ENCODE measurements at places on chromosomes 2 and 18.

- peaks cover 27% of the 10 kb centered on the region for H3K27me3 ChIP-seq
- H3K4me3 ChIP-seq = no peak overlapping the region
- no peak for DNase-seq
- no peak overlapping the region for H3K27ac ChIP-seq
- no peaks in the 10 kb centered on the region for H3K36me3 ChIP-seq
Measured at GRCh38 chr2:112181571-112182290, 43.5 kb downstream of the FBLN7 start.

DNA sequence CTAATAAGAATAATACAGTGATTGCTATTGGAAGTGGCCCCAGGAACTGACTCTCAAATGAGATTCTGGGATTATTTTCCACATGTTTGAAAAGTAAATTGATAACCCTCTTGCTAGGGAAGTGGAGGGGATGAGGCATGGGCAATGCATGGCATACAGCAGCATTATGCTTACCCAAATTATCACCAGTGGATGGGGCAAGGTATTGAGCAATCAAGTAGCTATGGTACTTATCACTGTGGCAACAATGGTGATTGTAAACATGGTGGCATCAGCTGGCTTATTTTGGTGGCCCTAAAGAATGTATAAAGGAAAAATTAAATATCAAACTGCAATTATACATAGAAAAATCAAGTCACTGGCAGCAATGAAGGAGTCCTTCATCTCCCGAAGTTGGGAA lies 155.1 kb downstream of the FIGN start:
- no peak overlapping the region for H3K4me3 ChIP-seq
- no peaks in the 10 kb centered on the region for H3K36me3 ChIP-seq
- DNase-seq = no peak
- no peaks in the 10 kb centered on the region for H3K27me3 ChIP-seq

DNA sequence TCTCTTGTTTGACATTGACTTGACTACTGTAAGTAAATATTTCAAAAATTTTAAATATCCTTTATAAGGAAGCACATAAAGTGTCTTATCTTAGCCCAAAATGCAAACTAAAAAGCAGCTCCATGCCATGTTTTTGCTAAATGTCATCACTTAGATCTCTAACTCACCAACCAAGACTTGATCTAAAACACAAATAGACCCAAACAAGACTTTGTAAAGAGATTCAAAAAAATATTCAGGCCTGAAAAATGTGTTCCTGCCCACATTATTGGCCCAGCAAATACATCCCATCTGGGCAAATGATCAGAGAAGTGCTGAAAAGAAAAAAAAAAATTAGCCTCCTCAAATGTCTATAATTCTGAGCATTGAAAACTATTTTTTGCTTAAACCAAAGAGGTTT lies 187.6 kb downstream of the MREG start:
- no peaks in the 10 kb centered on the region for H3K27me3 ChIP-seq
- H3K36me3 ChIP-seq = no peaks in the 10 kb centered on the region
- H3K4me3 ChIP-seq = no peak overlapping the region
- no peak overlapping the region for H3K27ac ChIP-seq

DNA sequence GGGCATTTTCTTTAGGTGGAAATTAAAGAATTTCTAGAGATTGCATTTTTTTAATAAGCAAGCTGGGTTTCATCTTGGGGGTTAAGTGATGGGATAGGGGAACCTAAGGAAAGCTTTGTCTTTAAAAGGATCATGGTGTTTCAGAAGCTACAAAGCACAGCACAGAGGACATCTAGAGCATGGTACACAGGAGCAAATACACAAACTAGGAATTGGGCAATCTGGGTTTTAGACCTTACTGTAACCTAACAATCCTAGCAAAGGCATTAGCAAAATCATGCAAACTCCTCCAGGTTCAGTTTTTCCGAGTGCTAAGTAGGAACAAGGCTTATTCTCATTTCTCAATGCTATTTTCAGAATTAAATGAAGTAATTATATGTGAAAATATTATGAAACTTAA lies 134.1 kb downstream of the CD226 start:
- no peak overlapping the region for H3K27ac ChIP-seq
- H3K4me3 ChIP-seq = no peak overlapping the region
- H3K36me3 ChIP-seq = no peaks in the 10 kb centered on the region
- H3K27me3 ChIP-seq = no peaks in the 10 kb centered on the region

DNA sequence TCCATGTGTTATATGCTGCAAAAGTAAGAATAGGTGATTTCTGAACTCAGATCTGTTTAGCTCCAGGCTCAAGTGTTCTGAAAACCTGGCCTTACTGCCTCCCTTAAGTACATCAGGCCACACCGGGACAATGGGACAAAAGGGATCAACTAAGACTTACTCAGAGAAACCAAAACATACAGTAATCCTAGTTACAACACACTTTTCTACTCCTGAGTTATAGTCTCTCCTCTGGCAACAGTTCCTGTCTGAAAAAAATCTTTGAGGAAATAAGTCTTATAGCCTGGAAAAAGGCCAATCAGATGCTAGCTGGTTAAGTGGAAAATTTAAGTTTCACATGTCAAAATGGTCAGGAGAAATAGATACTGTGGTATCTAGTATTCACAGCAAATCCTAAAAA lies 5.6 kb downstream of the METTL5 start:
- no peak overlapping the region for H3K27ac ChIP-seq
- peaks cover 3% of the 10 kb centered on the region for H3K36me3 ChIP-seq
- no peaks in the 10 kb centered on the region for H3K27me3 ChIP-seq
- DNase-seq = no peak
